ENCODE measurements at places on chromosomes 5 and 9.

GRCh38 chr9:95991326-95991725 is 115.8 kb downstream of the ERCC6L2 start:
- DNase-seq = no peak

DNA sequence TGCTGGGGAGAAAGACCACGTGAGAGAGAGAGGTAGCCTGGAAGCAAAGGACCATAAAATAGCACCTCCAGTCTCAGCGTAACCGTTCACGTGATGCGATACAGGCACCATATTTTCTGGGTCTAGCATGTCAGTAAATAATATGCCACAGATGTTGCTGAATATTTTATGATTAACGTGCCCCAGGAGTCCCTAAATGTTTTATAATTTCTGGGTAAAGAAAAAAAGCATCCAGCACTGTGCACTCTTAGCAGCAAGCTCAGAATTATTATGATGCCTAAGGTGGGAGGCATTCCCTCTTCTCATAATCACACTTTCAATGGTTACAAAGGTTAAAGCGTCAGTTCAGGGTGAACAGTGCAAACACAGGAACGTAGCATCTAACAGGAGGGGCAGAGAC is 121.8 kb downstream of the CAVIN4 start:
- no peak for DNase-seq

DNA sequence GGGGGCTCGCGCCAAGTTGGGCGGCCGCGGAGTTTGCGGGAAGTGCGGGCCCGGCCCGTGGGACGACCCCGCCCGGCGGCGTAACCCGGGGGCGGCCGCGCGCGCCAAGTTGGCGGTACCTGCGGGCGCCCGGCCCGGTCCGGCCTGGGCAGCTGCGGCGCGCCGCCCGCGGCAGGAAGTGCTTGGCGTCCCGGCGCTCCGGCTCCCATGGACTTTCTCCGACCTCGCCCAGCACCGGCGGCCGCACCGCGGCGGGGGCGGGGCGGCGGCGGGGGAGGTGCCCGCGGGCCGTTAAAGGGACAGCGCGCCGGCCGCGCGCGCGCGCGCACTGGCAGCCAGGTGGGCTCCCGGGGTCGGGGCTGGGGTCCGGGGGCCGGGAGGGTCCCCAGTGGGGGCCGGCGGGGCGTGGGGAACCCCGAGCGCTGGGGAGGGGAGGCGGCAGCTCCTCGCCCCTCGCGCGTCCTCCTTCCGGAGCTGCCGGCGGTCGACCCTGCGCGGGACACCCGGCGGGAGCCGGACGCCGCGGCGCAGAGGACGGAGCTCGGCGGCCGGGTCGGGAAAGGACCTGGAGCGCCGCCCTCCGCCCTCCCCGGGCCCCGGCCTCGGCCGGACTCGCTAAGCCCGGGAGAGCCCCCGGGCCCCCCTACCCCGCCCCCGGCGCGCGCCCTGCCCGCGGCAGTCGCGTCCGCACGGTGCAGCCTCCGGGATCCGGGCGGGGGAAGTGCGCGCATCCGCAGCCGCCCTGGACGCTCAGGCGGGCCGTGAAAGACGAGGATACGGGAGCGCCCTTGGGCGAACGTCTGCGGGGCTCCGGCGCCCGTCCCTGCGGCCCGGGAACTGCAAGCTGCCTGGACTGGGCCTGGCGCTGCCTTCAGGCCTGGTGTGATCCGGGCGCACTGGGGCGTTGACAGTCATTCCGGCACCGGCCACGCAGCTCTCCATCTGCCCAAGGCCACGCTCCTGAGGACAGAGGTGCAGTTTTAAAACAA is at the start of gene NACC2:
NACC2 (minus strand) TSS at position 220 of the 989 bp plus-strand sequence. CDS start 44,768 bp downstream, outside the sequence.
- peak; percentile 79 for DNase-seq

GRCh38 chr5:131997026-131997726 is 14.3 kb downstream of the ACSL6 start:
- no peak for DNase-seq

DNA sequence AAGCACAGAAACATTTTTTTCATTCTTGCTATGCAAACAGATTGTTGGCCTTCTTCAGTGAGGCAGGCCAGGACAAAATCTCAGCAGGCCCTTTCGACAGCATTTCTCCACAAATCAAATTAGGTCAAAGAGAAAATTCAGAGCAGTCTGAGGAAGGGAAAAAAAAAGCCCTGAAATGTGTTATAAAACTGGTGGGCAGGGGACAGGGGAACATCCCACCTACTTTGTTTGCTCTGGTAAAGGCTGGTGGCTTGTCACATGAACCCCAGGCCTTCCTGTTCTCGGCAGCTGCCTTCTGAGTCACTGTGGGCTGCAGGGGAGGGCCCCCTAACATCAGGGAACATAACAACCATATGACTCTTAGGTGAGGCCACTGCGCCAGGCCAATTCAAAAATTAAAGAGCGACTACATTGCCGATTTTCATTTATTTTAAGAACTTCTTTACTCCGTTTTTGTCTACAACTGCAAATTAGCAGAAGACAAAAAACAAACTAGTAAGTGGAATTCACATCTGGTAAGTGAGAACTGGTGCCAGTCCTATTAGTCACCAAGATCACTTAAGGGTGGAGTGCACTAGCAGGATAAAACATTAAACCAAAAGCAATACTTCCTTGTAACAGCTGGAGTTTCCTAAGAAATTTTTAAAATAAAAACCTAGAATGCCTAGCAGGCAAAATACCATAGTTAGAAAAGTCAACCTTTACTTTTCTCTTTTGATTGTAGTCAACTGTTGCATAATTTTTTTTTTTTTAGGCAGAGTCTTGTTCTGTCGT is 46.2 kb upstream of the DENND4C start:
- DNase-seq = peak; percentile 93

DNA sequence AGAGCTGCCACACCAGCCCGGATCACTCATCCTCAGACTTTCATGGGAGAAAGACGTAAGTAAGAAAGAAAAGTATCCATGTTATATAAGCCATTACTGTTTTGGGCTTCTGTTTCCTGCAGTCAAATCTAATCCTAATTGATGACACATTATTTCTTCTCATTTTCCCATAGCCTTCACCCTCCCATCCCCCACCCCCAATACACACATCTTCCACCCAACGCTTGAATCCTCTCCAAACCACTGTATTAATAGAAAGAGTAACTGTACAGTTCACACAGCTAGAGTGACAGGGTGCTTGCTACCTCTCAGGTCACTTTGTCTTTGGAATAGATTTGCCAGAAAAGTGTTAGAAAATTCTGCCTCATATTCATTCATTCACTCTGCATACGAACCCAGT is 69.3 kb upstream of the IL17B start:
- DNase-seq = no peak

DNA sequence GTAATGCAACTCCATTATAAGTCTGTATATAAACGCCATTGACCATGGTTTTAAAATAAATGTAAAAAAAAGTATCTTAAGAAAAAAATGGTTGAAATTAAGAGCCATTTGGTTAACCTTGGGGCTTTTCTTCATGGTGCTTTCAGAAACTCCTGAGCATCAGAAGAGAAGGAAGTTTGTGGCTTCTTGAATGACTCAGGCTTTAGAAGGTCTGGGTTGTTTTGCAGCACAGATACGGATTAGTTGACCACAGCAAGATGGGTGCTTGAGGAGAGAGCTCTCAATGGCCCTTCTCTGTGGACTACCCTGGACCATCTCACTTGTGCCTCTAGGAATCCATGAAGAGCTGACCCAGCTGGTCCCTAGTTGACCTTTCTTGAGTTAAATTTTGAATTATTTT is 189.5 kb downstream of the TMEM38B start:
- DNase-seq = no peak

DNA sequence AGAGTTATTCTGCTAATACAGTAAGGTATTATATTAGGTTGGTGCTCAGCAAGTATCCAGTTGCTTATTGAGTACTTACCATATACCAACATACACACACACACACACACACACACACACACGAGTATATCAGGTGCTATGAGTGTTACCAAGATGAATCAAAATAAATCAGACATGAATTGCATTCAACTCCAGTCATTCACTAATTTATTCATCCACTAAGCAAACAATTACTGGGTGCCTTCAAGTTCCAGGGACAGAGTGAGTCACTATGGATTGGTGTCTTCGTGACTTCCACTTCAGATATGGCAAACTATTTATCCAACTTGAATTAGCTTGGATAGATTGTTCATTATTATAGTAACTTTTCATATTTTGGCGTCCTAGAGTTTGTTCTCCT is 140.7 kb upstream of the SLC44A1 start:
- DNase-seq = no peak

- peak; percentile 98 for DNase-seq
These were observed 140.9 kb downstream of the AOPEP start for GRCh38 chr9:94867281-94867841.

Measured in iris pigment epithelial cell (primary cell).